Heart right ventricle (tissue), 16 donors: ENCODE measurements at places on chromosomes 13 and 19. TPM values are rescaled to one million over a fixed set of nuclear protein-coding genes. Genes with fewer than 3 reads are reported as not detected.
A peak's percentile ranks its signal among the peaks of the same experiment; 100 is the strongest.

DNA sequence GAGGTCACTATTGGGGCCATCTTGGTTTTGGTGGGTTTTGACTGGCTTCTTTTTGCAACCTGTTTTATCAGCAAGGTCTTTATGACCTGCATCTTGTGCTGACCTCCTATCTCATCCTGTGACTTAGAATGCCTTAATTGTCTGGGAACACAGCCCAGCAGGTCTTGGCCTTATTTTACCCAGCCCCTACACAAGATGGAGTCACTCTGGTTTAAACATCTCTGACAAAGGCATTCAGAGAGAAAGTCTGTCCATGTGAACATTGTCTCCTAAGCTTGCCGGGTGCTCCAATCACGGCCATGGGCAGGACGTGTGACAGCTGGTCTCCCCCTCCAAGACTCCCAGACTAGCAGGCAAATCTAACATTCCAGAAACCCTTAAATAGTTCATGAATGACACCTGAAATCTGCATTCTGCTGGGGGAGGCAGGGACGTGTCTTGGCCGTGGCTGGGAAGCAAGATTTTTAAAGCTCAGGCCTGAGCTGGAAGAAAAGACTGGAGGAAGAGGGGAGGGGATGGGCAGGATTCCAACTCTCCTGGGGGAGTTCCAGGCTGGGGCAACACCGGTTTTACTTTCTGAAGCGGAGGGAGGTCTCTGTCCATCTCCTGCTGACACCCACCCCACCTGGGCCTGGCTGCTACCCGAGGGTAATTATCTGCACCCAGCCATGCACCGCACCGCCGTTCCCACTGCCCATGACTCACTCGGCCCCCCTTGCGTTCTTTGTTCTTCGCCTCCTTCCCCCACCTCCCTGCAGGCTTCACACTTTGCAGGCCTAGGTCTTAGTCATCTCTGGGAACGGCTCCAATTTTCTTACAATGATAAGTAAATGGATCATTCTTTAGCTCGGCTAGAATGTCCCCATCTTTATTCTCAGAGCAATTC is 11.6 kb upstream of the OR1M1 start:
- peak; percentile 61 for DNase-seq

DNA sequence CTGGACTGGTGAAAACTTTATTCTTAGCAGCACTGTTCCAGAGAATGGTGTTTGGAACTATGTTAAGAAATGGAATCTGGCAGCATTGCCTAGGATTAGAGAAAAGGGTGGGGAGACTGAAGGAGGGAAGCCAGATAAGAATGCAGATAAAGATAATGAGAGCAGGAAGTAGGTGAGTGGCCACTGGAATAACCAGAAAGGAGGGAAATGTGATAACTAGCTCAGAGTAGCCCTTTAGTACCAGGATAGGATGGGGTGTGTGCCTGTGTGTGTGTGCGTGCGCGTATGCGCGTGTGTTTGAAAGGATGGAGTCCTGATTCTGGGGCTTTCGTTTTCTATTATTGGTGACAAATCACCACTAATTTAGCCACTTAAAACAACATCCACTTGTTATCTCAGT is 33.4 kb upstream of the FRY start:
- DNase-seq: peak; percentile 23

DNA sequence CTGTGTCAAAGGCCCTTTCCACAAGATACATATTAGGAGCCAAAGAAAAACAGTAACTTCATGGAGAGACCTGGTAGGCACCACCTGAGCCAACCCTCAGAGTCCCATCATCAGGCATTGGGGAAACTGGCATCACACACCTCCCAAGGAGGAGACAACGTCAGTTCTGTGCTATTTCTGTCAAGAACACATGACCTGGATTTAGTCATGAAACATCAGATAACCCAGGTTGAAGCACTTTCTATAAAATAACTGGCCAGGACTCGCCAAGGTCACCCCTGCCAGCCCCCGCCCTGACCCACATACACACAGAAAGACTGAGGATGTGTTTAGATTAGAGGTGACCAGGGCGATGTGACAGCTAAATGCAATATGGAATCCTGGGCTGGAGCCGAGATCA is 35.6 kb downstream of the COL4A1 start:
- no peak for DNase-seq

GRCh38 chr19:41412953-41413352 is 14.2 kb downstream of the B3GNT8 start:
- DNase-seq: no peak

DNA sequence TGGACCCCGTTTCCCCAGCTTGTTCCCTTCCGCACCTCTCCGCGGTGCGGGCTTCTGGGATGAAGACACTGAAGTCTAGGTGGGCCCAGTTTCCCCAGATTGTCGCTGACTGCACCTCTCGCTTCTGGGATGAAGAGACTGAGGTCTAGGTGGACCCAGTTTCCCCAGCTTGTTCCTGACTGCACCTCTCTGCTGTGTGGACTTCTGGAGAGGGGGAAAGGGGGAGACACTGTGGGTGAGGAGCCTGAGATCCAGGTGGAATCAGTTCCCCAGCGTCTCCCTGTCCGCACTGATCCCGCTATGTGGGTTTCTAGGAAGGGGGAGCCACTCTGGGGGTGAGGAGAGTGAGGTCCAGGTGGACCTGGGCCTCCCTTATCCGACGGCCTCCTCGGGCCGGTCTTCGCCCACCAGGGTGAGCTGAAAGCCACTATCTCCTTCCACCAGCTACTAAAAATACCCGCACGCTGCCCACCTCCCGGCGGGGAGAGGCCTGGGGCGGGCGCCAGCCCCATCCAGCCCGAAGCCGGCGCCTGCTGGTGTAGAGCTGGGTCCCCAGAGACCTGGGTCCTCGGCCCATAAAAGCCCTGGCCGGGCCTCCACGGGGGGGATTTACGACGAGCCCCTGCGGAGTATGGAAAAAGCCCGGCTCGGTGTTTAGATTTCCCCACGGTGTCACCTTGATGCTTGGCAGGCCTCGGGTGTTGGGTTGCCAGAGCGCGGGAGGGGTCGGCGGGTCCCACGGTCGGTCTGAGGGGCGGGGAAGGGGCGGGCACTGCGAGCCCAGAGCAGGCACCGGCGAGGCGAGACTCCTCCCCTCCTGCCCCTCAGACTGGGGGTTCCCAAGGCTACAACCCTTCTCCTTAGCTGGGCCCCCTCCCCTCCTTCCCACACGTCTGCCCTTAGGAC is 10.6 kb downstream of the FUT6 start:
- DNase-seq: peak; percentile 43

GRCh38 chr19:46404055-46404752 is 9.2 kb downstream of the CCDC8 start:
- peak; percentile 29 for DNase-seq

GRCh38 chr19:54189145-54189734 is at the start of gene MBOAT7:
Gene MBOAT7, minus strand, starts transcription at chr19:54189580. Its CDS starts 1,072 bp downstream, at chr19:54188508.
- no peak for DNase-seq

DNA sequence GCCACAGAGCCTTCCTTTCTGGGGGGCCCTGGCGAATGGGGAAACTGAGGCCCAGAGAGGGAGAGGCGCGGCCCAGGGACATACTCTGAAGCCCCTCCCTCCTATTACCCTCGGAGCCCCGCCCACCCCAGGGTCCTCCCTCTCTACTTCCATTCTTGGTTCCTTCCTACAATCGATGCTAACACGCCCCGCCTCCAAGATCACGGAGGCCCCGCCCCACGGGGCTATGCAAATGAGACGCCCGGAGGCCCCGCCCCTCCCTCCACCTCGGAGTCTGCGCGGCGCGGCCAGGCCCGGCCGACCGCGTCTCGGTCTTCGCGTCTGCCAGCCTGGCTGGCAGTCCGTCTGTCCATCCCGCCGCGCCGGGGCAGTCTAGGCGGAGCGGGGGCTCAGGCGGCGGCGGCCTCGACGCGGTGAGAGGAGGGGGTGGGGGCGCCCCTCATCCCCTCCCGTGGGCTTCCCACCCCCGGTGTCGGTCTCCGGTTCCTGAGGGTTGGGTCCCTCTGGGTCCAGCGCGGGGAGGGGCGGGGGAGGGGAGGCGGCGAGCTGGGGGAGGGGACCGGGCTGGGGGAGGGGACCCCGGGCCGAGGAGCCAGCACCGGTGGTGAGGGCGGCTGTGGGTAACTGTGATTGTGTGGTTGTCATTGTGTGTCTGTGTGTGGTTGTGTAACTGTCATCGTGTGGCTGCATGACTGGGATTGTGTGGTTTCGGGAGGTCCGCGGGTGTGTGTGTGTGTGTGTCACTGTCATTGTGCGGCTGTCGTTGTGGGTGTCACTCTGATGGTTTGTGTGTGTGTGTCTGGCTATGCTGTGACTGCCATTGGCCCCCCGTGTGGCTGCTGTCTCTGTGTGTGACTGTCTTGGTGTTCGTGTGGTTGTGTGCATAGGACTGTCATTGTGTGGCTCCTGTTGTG is at the start of gene PLPPR2:
Gene PLPPR2 (plus strand): TSS at position 273 of the 914 bp plus-strand sequence. CDS start 2,242 bp downstream, outside the sequence.
- DNase-seq: peak; percentile 95

GRCh38 chr13:103104340-103104739 is 38.1 kb upstream of the SLC10A2 start:
- no peak for DNase-seq

- DNase-seq: no peak
These were observed 146.9 kb downstream of the TM9SF2 start for GRCh38 chr13:99648066-99648665.

DNA sequence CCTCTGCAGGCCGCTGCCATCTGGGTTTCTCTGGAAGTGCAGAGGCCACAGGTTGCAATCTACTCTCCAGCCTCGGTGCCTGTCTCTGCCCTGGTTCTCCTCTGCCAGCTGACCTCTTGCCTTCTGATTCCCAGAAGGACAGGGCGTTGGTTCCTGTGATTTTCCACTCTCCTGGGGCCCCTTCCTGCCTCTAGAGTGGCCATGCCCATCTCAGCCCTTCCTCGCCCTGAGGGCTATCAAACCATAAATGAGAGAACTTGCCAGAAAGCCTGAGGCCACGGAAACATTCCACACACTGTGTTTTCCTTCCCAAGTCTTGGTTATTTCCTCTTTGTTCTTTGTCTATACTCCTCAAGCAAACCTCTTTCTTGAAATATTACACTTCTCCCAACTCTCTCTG is 146.2 kb downstream of the SHISA2 start:
- no peak for DNase-seq

DNA sequence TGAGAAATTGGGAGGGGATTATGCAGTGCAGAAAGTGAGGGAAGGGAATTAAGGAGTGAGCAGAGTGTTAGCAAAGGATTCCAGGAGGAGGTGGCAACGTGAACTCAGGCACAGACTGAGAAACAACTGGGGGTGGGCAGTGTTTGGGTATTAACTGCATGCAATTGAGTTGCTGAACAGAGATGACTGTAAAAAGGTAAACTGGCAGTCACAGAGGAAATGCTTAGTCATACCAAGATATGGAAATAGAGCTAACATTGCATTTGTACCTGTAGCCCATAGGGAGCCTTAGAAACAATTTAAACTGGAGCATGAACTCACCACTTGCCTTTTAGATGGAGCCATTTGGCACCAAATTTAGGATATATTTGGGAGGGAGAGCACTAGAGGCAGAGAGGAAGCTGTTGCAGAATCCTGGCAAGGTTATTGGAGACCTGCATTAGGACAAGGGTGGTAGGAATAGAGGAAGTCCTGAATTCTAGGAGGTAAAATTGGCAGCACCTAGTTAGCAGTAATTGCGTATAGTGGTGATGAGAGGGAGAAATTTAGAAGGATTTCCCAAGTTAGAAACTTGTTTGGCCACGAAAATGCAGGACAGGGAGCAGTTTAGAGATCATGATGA is 100.6 kb upstream of the FRY start:
- no peak for DNase-seq

- DNase-seq: no peak
These were observed 991 bp downstream of the OBI1 start for GRCh38 chr13:78657699-78658629.

The MAP1S gene
- polyA plus RNA-seq: 20.4 TPM

The TMEM59L gene
- polyA plus RNA-seq: 2.5 TPM

The PSG1 gene
- polyA plus RNA-seq: not detected

The ZNF571 gene
- 1.2 TPM for polyA plus RNA-seq

The ZNF415 gene
- 19.8 TPM for polyA plus RNA-seq

The RABAC1 gene
- 270 TPM for polyA plus RNA-seq

The MVB12A gene
- polyA plus RNA-seq: 50.0 TPM

The TJP3 gene
- polyA plus RNA-seq: 0.06 TPM
